Mesenchymal stem cell (in vitro differentiated cells and primary cell): ENCODE measurements at places on chromosomes 16 and 17.
A peak's percentile ranks its signal among the peaks of the same experiment; 100 is the strongest.

DNA sequence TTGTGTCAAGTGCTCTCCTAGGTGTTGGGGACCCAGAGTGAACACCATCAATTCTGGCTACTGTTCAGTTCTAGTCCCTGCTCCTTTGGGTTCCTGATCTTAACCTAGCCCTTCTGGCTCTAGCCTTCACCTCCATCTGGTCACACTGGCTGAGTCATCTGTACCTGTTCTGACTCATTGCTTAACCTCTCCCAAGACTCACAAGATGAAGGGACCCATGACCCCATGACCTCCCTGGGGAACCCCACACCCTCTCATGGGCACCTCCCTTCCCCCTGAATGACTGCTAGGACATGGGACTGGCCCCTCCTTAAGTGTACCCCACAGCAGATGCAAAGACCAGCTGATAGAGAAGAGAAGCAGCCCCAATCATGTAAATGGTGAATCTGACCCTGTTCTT lies 345.8 kb upstream of the CDH5 start:
- H3K27me3 ChIP-seq, result no peaks in the 10 kb centered on the region
- no peak overlapping the region for H3K4me3 ChIP-seq
- no peaks in the 10 kb centered on the region for H3K4me1 ChIP-seq
- H3K36me3 ChIP-seq, result no peaks in the 10 kb centered on the region

DNA sequence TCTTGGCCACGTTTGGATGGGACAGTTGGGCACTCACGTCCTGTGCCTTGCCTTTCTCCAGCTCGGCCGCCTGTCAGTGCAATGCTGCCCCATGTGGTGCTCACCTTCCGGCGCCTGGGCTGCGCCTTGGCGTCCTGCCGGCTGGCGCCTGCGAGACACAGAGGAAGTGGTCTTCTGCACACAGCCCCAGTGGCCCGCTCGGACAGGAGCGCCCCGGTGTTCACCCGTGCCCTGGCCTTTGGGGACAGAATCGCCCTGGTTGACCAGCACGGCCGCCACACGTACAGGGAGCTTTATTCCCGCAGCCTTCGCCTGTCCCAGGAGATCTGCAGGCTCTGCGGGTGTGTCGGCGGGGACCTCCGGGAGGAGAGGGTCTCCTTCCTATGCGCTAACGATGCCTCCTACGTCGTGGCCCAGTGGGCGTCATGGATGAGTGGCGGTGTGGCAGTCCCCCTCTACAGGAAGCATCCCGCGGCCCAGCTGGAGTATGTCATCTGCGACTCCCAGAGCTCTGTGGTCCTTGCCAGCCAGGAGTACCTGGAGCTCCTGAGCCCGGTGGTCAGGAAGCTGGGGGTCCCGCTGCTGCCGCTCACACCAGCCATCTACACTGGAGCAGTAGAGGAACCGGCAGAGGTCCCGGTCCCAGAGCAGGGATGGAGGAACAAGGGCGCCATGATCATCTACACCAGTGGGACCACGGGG lies 7.1 kb downstream of the ACSF3 start:
- peaks cover 81% of the 10 kb centered on the region for H3K36me3 ChIP-seq
- peaks cover 14% of the 10 kb centered on the region for H3K4me1 ChIP-seq
- no peaks in the 10 kb centered on the region for H3K27me3 ChIP-seq
- no peak overlapping the region for H3K27ac ChIP-seq

DNA sequence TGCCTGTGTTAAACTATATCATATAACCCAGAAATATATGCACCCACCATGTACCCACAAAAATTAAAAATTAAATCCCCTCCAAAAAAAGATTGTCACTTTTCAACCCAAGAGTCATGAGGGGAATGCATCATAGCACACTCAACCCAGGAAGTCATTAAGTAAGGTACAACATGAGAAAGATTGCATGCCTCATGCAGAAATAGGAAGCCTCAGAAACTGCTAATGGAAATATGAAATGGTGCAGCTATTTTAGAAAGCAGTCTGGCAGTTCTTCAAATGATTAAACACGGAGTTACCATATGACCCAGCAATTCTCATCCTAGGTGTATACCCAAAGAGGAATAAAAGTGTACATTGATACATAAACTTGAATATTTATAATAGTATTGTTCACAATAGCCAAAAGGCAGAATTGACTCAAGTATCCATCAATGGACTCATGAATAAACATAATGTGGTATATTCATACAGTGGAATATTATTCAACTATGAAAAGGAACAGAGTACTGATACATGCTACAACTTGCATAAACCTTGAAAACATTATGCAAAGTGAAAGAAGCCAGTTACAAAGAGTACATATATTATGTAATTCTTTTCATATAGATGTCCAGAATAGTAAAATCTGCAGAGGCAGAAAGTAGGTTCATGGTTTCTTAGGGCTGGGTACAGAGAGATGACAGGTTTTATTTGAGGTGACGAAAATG lies 70.4 kb downstream of the TMEM100 start:
- H3K4me3 ChIP-seq, result no peak overlapping the region
- no peak overlapping the region for H3K27ac ChIP-seq
- H3K36me3 ChIP-seq, result no peaks in the 10 kb centered on the region
- no peak for DNase-seq
- H3K27me3 ChIP-seq, result no peaks in the 10 kb centered on the region
- H3K4me1 ChIP-seq, result no peaks in the 10 kb centered on the region

GRCh38 chr17:61464130-61464842 lies 12.1 kb downstream of the TBX4 start:
- peaks cover 89% of the 10 kb centered on the region for H3K27me3 ChIP-seq
- no peak for DNase-seq
- H3K4me1 ChIP-seq, result peaks cover 4% of the 10 kb centered on the region

DNA sequence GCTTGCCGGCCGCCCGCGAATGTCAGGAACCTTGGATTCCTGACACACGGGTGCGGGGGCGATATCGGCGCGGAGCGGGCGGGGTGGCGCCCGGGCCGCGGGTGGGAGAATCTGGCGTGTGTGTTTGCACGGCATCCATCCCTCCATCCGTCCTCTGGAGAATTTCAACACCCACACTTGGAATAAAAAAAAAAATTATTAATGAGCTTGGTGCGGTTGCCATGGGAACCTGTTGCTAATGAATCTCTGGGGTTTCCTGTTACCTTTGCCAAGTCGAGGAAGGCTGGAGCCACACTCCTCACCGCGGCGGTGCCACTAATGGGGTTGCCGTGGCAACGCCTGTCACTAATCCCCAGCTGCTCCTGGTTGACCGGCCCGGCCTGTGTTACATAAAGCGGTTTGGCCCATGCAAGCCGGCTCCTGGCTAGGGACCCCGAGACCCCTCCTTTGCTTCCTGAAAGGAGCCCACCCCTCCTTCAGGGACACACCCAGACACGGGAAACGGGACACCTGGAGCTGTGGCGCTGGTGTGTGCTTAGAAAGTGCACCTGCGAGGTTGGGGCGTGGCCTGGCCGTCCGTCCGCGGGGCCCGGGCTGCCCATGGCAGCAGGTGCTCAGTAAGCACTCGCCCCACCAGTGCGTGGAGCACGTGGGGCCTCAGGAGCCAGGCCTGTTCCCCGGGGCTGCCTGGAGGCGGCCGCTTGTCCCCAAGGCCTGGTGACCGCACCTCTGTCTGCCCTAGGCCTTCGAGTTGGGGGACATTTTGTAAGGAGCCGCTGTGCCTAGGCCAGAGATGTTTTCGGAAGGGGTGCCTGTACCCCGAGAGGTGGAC lies 14.6 kb downstream of the CACNA1H start:
- no peaks in the 10 kb centered on the region for H3K36me3 ChIP-seq
- no peak overlapping the region for H3K4me3 ChIP-seq
- H3K27me3 ChIP-seq, result peaks cover 46% of the 10 kb centered on the region
- DNase-seq, result no peak

- H3K36me3 ChIP-seq, result no peaks in the 10 kb centered on the region
- H3K27me3 ChIP-seq, result no peaks in the 10 kb centered on the region
Measured at GRCh38 chr16:13594823-13595222, 325.1 kb upstream of the ERCC4 start.

DNA sequence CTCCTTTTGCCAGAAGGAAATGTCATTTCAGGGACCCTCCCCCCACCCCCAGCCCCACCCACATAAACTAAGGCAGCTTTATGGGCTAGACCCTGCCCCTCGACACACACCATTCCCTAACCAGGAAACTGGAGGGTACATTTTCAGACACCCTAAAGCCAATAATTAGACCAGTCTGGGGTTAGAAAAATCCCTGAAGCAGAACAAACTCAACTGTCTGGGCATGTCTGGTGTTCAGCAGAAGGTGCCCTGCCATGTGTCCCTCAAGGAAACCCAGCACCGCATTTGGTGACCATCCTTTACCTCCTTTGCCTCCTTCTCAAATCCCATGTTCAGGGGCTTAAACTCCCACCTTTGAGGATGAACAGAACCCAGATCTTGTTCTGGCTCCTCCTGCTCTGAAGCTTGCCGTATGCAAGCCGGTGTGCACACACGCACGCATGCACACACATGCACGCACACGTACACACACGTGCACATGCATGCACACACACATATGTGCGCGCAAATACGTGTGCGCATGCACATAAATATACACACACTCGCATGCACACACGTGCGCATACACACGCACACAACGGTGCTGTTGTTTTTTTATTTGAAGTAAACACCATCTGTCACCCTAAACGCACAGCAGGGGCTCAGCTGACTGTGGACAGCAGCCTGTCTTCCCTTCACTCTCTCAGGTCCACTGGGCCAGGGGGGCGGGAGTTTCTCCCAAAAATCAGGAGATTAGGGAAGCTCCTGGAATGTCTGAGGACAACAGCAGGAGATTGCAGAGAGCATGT lies 156.8 kb upstream of the TNRC6C start:
- H3K36me3 ChIP-seq, result no peaks in the 10 kb centered on the region
- peaks cover 63% of the 10 kb centered on the region for H3K27me3 ChIP-seq
- H3K4me1 ChIP-seq, result peaks cover 3% of the 10 kb centered on the region
- no peak overlapping the region for H3K4me3 ChIP-seq
- no peak overlapping the region for H3K27ac ChIP-seq

GRCh38 chr17:42924891-42925290 lies 24.3 kb downstream of the G6PC1 start:
- H3K4me1 ChIP-seq, result peaks cover 2% of the 10 kb centered on the region
- DNase-seq, result no peak
- H3K36me3 ChIP-seq, result no peaks in the 10 kb centered on the region
- H3K27me3 ChIP-seq, result peaks cover 4% of the 10 kb centered on the region
- no peak overlapping the region for H3K4me3 ChIP-seq
- no peak overlapping the region for H3K27ac ChIP-seq

DNA sequence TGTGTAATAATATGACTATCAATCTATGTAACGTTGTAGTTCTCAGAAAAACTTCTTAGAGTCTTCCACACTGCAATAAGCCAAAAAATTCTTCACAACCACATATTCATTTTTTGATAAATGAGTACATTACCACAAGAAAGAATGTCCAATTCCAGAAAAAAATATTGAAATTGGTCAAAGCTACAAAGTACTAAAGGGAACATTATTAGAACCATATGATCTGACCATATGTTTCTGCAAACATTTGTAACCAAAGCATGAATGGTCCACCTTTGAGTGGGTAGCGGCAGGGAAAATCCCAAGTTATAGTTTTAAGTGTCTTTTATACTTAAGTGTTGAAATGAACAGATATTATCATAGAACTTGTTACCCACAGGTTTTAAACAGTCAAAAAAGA lies 71.7 kb upstream of the NACA2 start:
- H3K4me3 ChIP-seq, result no peak overlapping the region
- no peaks in the 10 kb centered on the region for H3K36me3 ChIP-seq
- H3K27ac ChIP-seq, result no peak overlapping the region
- no peaks in the 10 kb centered on the region for H3K4me1 ChIP-seq

GRCh38 chr16:86821895-86822294 lies 243.5 kb downstream of the FOXL1 start:
- H3K36me3 ChIP-seq, result no peaks in the 10 kb centered on the region
- H3K4me1 ChIP-seq, result peaks cover 20% of the 10 kb centered on the region
- no peak for DNase-seq
- peaks cover 99% of the 10 kb centered on the region for H3K27me3 ChIP-seq
- no peak overlapping the region for H3K4me3 ChIP-seq
- H3K27ac ChIP-seq, result no peak overlapping the region

- H3K4me1 ChIP-seq, result no peaks in the 10 kb centered on the region
- H3K4me3 ChIP-seq, result no peak overlapping the region
- H3K27me3 ChIP-seq, result no peaks in the 10 kb centered on the region
- no peak overlapping the region for H3K27ac ChIP-seq
- no peak for DNase-seq
- no peaks in the 10 kb centered on the region for H3K36me3 ChIP-seq
Measured at GRCh38 chr17:76191896-76192295, 48.4 kb downstream of the RNF157 start.

- peak; percentile 33 for DNase-seq
- peak overlapping the region; percentile 94 for H3K4me3 ChIP-seq
- peaks cover 22% of the 10 kb centered on the region for H3K4me1 ChIP-seq
- peaks cover 33% of the 10 kb centered on the region for H3K27me3 ChIP-seq
Measured at GRCh38 chr16:46884513-46885293, 541 bp downstream of the GPT2 start.

GRCh38 chr16:14101415-14101814 lies 30.3 kb downstream of the MRTFB start:
- no peaks in the 10 kb centered on the region for H3K27me3 ChIP-seq
- H3K27ac ChIP-seq, result no peak overlapping the region
- no peaks in the 10 kb centered on the region for H3K36me3 ChIP-seq
- H3K4me3 ChIP-seq, result no peak overlapping the region
- DNase-seq, result no peak

DNA sequence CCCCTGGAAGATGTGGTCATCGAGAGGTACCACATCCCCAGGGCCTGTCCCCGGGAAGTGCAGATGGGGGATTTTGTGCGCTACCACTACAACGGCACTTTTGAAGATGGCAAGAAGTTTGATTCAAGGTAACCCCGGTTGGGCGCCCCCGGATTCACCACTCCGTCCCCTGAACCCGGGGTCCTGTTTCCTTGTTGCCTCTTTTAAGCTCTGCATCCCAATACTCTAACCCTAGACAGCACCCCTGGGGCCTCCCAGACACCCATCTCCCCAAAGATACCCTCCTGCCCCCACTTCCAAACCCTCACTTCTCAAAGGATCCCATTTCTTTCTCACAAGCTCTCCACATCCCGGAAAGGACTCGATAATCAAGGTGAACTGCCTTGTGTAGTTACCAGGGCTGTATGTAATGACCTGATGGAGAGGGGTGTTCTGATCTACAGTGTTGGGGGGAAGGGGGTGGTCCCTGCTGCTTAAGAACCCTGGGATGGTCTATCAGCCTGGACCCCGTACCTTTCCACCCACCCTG lies 412 bp downstream of the FKBP10 start:
- H3K4me3 ChIP-seq, result peak overlapping the region; percentile 84
- H3K27ac ChIP-seq, result peak overlapping the region; percentile 94
- H3K36me3 ChIP-seq, result peaks cover 33% of the 10 kb centered on the region
- DNase-seq, result no peak
- H3K4me1 ChIP-seq, result peaks cover 48% of the 10 kb centered on the region

- H3K36me3 ChIP-seq, result no peaks in the 10 kb centered on the region
- peaks cover 3% of the 10 kb centered on the region for H3K4me1 ChIP-seq
- DNase-seq, result peak; percentile 80
- no peak overlapping the region for H3K27ac ChIP-seq
- H3K27me3 ChIP-seq, result peaks cover 29% of the 10 kb centered on the region
Measured at GRCh38 chr17:6666077-6666521, 14.5 kb downstream of the C17orf100 start.

- no peak overlapping the region for H3K27ac ChIP-seq
- no peak for DNase-seq
- peaks cover 3% of the 10 kb centered on the region for H3K4me1 ChIP-seq
- H3K36me3 ChIP-seq, result no peaks in the 10 kb centered on the region
Measured at GRCh38 chr17:41928693-41929251, 1.6 kb upstream of the ODAD4 start.

- no peaks in the 10 kb centered on the region for H3K27me3 ChIP-seq
- no peak overlapping the region for H3K4me3 ChIP-seq
- peak overlapping the region; percentile 81 for H3K27ac ChIP-seq
- peaks cover 16% of the 10 kb centered on the region for H3K36me3 ChIP-seq
- DNase-seq, result peak; percentile 83
Measured at GRCh38 chr17:8366231-8366630, 10.3 kb downstream of the KRABD2 start.

- H3K4me1 ChIP-seq, result peaks cover 4% of the 10 kb centered on the region
- no peaks in the 10 kb centered on the region for H3K36me3 ChIP-seq
- no peak overlapping the region for H3K4me3 ChIP-seq
- no peak for DNase-seq
Measured at GRCh38 chr16:63703612-63704011, 1418.3 kb downstream of the CDH11 start.
